ENCODE measurements at places on chromosomes 1 and 21.

DNA sequence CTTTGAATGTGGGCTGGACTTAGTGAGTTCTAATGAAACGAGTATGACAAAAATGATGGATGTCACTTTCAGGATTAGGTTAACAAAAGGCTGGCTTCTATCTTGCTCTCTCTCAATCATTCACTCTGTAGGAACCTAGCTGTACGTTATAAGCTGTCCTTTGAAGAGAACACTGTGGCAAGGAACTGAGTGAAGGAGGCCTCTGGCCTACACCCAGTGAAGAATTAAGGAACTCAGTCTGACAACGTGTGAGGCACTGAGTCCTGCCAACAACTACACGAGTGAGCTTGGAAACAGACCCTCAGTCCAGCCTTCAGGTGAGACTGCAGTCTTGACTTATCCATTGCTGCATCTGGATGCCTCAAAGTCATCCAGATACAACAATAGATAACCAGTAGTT lies 3.3 kb upstream of the DNTTIP2 start:
- DNase-seq: no peak

GRCh38 chr1:61240878-61241277 lies 158.5 kb downstream of the NFIA start:
- DNase-seq: no peak

DNA sequence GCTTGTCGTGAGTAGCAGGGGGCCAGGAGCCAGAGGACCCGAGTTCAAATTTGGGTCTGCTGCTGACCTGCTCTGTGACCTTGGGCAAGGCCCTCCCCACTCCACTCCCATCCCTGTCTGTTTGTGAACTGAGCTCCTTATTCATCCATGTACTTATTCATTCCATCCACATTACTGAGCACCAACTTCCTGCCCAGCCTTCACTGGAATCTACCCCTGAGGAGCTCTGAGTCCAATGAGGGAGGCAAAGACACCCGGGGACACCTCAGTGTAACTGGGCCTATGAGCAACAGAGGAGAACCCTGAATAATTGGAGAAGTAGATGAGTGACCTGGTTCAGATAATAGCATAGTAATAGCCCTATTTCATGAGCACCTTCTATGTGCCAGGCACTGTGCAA lies 8.9 kb downstream of the BSND start:
- peak; percentile 13 for DNase-seq

GRCh38 chr1:228958121-228958520 lies 222.8 kb downstream of the RHOU start:
- no peak for DNase-seq

DNA sequence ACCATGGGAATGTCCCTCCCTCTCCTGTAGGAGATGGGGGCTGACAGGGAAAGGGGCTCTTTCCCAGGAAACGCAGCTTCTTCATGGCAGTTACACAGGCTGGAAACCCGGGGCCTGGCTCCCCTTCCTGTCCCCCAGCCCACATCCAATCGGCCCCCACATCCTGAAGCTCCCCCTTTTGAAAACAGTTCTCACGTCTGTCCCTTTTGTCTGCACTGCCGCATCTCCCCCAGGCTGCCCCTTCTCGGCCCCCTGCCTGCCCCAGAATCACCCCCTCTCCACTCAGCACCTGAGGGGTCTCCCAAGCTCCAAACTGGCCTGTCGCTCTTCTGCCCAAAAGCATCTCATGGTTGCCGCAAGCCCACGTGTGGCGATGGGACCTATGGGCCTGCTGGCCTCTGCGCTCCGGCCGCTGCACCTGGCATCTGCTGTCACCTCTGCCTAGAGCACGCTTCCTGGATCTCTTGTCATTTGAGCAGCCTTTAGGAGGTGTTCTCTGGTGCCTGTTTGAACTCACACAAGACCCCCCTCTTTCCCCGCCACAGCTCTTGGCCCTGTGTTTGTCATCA lies 867 bp downstream of the SLC1A7 start:
- no peak for DNase-seq

DNA sequence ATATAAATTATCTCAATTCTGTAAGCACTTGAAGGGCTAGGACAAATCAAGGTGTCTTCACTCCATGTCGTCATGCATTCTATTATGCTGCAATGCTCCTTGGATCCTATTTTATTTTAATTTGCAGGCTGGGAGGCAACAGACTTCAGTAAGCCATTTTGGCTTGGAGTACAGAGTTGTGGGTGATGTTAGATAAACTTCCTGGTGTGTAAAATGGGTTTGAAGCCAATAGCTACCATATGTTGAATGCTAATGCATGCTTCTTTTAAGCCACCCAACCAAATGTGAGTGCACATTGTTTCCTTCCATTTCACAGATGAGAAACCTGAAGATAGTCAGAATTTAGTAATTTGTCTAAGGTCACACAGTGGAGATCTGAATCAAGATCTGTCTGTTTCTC lies 482.8 kb downstream of the DISC1 start:
- DNase-seq: no peak

DNA sequence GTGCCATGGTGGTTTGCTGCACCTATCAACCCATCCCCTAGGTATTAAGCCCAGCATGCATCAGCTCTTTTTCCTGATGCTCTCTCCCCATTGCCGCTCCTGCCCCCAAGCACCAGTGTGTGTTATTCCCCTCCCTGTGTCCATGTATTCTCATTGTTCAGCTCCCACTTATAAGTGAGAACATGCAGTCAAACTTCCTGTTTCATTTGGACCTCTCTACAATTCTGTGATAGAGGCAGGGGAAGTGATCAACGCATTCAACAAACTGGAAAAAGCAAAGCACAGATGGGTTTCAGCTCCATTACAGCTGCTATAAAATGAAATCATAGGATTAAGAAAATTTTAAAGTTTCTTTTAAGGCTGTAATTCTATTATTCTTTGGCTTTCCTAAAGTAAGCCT lies 23.3 kb upstream of the CD55 start:
- DNase-seq: no peak

DNA sequence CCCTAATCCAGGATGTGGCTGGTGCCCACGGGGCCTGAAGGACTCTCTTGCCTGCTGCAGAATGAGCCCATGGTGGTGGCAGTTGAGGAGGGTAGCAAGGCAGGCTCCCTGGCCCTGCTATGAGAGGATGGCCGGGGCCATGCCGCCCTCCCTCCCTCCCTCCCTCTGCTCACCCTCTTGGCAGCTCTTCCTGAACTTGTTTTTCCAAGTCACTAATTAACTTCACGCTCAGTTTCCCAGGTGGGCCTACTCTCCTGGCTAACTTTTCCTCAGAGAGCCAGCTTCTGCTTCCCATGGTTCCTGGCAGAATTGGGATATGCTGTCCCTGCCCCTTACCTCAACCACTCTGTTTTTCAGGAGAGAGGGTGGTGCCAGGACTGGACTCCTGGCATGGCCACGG lies 10.2 kb downstream of the KCNC4 start:
- DNase-seq: no peak

- DNase-seq: no peak
Measured at GRCh38 chr21:28308516-28308915, 684.2 kb downstream of the LTN1 start.

GRCh38 chr1:92901126-92901525 lies 60.1 kb downstream of the DIPK1A start:
- no peak for DNase-seq

- no peak for DNase-seq
Measured at GRCh38 chr1:184215274-184215925, 163.9 kb downstream of the TSEN15 start.

DNA sequence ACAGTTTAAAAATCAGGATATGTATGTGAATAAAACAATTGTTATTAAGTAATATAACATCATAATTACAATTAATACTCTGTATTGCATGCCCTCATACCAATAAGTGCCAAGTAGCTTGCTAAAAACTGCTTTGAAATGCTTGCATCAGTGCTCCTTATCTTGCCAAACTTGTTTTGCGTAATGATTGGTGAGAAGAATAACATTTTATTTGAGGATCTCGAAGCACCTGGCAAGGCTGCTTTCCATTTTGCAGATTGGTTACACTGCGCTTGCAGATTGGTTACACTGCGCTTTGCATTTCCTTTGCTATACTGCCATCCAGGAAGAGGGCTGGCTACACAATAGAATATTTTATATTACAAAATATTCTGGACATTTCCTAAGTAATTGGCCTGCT lies 1.7 kb upstream of the PBX1 start:
- DNase-seq: no peak

GRCh38 chr1:36450919-36451305 lies 661 bp upstream of the OSCP1 start:
- no peak for DNase-seq

DNA sequence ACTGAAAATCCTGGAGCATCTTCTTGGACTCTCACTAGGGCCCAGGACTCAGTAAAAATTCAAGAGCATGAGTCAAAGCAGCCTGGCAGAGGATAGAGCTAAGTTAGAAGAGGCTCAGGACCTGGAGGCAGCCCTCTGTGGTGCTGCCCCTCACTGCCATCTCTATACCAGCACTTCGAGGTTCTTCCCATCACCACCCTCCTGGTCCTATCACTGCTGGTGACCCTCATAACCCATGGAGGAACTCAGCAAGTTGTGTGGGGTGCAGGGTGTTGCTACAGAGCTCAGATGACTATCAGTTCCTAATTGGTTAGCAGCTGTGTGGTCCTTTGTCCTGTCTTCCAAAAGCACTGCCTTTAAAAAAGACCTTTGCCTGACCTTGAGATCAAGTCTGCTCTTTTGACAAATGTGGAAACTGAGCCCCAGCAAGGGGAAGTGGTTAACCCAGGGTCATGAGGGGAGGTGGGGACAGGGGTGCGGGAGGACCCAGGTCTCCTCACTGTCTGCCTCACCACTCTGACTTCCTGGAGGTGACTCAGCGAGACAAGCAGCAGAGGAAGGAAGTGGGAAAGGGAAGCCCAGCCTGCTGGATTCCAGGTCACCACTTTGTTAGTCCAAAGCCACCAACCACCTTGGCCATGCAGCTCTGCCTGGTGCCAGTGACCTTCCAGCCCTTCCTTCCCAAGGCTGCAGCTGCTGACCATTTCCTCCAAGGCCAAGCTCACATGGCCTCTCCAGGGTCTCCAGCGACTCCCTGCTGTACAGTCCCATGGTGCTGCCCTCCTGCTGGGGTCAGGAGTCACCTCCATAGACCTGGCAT lies 199.4 kb upstream of the EDN2 start:
- no peak for DNase-seq

- DNase-seq: no peak
Measured at GRCh38 chr1:175388285-175388684, 195.7 kb upstream of the KIAA0040 start.

DNA sequence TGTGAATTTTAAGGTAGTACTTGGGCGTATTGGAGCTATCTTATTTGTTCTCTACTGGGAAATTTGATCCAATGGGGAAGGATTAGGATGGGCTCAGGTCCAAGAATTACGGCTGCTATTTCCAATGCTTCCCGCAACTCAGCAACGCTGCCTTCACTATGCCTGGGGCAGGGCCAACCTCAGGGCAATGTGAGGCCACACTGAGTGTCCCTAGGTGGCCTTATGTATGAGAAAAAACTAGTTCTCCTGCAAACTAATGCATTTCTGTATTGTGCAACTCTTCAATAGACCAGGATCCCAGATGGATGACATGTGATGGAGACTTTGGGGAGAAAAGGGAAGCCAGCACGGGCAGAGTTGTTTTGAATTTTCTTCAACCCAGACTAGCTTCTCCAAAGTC lies 168.1 kb downstream of the DUSP10 start:
- no peak for DNase-seq

GRCh38 chr1:29505532-29506220 lies 269.4 kb downstream of the PTPRU start:
- DNase-seq: no peak

DNA sequence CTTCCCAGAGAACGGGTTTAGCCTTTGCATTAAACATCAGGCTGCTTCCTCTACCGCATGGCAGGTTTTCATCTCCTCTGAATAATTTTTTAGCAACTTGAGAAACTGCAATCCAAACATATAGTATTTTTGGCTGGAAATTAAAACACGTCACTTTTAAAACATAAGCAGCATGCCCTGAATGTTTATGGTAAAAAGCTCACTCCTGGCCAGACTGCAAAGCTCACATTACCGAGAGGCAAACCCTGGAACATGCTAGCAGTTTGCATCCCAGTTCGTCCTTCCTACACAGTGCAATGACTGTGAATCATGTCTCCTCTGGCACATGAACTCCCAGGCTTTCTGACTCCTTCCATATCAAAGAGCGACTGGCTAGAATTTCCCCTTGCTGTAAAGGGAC lies 312.3 kb downstream of the RRAGC start:
- no peak for DNase-seq

GRCh38 chr21:26834181-26834905 lies 10.9 kb downstream of the ADAMTS1 start:
- DNase-seq: no peak
